T1000 (cell line): ENCODE measurements at places on chromosomes 5 and 9.

GRCh38 chr9:138044485-138045383 is 167.2 kb downstream of the CACNA1B start:
- DNase-seq: no peak

GRCh38 chr9:214648-215493 is at the start of gene DOCK8:
TSS of gene DOCK8 (plus strand) at chr9:214865. CDS start at chr9:214977, 112 bp downstream.
- DNase-seq: no peak

DNA sequence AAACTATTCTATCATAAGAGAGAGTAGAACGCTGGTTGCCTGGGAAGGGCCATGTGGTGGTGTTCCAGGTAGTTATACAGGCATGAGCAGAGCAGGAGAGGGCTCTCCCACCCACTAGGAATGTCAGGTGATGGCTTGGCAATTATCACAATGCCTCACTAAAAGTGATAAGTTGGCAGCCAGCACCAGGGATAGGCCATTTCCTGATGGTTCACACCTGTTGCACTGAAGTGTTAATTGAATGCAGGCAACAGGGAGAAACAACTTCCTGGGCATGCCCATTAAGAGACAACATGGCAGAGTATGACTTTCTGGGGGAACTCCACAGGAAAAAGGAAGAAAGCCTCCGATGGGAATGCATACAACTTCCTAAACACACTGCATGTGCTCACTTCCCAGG is 593.2 kb downstream of the ELAVL2 start:
- no peak for DNase-seq

GRCh38 chr9:134591082-134591571 is 50.5 kb upstream of the COL5A1 start:
- no peak for DNase-seq

DNA sequence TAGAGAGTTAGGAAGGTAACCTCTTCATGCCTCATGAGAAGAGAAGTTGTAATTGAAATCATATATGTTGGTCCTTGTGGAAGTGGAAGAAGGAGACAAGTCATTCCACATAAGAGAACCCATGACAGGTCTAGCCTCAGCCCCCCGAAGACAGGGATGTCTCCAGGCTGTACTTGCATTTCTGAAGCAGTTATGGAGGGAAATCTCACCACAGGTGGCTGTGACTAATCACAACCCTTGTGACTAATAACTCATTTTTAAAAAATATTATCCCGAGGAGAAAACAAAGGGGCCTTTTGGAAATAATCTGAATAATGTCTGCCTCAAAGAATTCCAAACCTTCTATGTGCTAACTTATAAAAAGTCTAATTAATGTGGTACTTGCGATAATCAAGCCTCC is 262.1 kb upstream of the RPS23 start:
- no peak for DNase-seq

- DNase-seq: no peak
Measured at GRCh38 chr9:125755340-125755739, 8.2 kb downstream of the PBX3 start.

GRCh38 chr5:78660401-78660800 is 11.8 kb upstream of the LHFPL2 start:
- no peak for DNase-seq

GRCh38 chr9:133854048-133854447 is 115.9 kb upstream of the SARDH start:
- DNase-seq: no peak

DNA sequence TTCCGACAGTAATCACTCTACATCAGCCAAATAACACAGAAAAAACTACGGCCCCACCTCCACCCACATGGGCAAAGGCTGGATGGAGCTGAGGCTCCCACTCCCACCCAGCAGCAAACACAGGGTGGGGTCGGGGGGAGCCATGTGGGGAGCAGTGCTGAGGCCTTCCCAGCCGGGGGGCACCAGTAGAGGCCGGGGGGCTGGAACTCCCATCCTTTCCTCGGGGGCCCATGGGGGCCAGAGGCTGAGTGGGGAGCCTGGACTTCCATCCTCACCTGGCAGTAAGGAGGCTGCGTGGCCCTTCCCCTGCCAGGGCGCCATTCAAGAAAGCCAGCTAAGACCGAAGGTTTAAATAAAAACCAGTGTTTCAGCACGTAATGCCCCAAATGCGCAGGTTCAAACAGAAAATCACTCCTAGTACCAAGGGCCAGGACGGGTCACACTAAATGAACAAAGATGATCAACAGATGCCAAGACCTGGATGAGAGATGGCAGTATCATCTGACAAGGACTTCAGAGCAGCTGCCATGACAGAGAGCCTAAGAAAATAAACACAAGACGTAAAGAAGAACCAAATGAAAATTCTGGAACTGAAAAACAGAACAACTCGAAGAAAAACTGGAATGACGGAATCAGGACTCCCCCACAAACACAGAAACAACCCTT is 9.4 kb downstream of the CCDC127 start:
- DNase-seq: no peak

DNA sequence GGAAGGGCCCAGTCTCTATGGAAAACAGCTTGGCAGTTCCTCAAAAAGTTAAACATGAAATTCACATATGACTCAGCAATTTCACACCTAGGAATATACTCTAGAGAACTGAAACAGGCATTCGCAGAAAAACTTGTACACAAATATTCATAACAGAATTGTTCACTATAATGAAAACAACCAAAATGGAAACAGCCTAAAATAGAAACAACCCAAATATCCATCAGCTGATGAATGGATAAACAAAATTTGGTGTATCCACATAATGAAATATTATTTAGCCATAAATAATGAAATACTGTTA is 4.8 kb upstream of the GPR150 start:
- DNase-seq: no peak

DNA sequence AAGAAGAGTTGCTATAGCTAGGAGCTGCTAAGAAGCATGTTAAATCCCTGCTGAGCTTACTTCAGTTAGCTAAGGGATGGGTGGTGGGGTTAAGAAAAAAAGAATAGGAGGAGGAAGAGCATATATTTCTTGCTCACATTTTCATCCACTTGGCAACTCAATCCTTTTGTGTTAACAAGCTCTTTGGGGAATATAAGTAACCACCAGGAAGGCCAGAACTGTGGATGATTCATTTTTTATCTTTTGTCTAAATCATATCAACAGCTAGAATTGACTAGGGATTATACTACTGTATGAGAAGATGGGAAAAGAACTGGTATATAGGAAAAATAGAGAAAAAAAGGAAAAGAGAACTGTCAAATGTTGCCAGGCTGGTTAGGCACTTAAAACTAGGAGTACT is 555.3 kb upstream of the ARRDC3 start:
- DNase-seq: no peak

DNA sequence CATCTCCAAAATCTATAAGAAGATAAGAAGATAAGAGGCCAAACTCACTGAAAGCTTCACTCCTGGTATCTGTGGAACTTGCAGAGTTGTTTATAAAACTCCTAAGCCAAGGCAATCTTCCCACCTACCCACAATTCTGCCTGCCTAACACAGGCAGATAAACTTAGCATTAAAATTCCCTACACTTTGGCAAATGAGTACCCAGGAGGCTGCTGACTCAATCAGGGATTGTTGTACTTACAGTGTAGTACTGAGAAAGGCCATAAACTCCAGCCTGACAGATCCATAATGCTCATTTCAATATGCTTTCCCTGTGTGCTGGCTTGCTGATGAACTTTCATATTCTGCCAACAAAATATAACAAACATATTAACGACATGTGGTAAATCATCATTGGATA is 725.2 kb downstream of the BRINP1 start:
- DNase-seq: no peak

GRCh38 chr5:78961743-78962142 is 23.4 kb downstream of the ARSB start:
- no peak for DNase-seq

DNA sequence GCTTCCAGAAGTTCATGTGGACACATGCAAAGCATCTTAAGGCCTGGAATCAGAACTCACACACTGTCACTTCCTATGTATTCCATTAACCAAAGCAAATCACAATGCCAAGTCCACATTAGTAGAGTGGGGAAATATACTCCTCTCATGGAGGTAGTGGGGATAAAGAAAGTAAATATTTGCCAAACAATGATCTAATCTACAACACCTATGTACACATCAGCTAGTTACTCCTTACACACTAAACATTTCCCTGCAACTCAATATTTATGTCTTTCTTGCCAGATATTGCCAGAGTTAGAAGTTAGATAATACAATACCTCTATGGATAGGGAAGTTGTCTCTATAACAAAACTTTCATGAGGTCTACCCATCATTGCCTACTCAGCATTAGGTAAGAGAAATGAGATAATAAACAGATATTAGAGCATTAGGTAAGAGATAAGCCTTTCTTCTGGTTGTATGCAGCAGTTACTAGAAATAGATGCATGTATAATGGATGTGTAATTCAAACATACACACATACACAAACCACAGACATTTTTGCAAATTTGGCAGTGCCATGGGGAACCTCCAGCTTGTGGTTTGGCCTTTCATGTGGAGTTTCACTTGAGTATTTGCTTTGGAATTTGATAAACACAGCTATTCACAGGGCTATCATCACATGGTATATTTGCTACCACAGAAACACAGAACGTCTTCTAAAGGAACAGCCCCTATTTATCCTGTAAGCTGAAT is 196.5 kb downstream of the TLE1 start:
- peak; percentile 52 for DNase-seq

GRCh38 chr9:95104980-95105379 is 212.5 kb downstream of the FANCC start:
- DNase-seq: no peak

DNA sequence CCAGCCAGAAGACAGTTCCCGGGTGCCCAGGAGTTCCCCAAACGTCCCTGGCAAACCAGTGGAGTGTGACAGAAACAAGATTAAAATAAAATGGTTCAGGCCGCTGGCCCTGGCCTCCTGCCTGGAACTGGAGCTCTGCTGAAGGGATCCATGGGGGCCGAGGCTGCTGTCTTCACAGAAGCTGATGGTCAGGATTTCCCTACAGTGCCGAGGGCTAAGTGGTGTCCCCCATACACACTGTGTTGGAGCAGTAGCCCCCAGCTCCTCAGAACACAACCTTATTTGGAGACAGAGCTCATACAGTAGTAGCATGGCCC is 55.9 kb downstream of the MRPL36 start:
- DNase-seq: no peak

GRCh38 chr5:66982056-66982387 is 214.6 kb downstream of the CD180 start:
- DNase-seq: no peak

DNA sequence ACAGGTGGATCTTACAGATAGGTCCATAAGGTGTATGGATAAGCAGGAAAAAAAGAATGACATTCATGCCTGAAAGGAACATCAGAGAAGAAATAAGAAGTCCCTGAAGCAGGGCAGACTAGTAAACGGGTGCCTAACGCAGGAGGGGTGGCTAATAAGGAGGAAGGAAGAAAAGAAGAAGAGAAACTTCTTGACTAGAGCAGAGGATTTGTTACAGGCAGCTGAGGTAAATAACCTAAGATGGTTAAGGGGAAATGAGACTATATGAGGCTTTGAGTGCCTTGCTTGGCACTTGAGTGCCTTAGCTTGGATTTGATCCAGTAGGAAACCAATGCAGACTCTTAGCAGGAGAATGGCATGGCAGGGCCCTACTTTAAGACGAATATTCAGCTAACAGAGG is 313.5 kb upstream of the PDE4D start:
- DNase-seq: no peak

- no peak for DNase-seq
Measured at GRCh38 chr5:124528838-124529237, 217.6 kb downstream of the ZNF608 start.

DNA sequence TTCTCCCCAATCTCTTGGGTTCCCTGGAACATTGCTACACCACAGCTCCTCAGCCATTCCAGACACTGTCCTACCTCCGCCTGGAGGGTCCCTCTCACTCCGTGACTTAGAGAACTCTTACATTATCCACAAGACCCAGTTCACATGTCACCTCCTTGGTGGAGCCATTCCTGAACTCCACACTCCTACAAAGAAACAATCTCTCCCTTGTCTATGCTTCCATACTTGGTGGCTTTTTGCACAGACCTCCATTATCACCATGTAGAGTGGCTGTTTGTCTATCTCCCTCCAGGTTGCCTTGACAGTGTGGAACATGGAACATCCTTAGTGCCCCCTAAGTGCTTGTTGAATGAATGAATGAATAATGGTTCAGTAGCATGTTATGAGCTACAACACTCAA is 105.9 kb downstream of the PAX5 start:
- no peak for DNase-seq

GRCh38 chr5:129905473-129906176 is 1.4 kb downstream of the CHSY3 start:
- no peak for DNase-seq

GRCh38 chr5:140988100-140988499 is 21.8 kb downstream of the PCDHAC2 start:
- no peak for DNase-seq

GRCh38 chr5:139810341-139811273 is 15.0 kb downstream of the PSD2 start:
- no peak for DNase-seq

DNA sequence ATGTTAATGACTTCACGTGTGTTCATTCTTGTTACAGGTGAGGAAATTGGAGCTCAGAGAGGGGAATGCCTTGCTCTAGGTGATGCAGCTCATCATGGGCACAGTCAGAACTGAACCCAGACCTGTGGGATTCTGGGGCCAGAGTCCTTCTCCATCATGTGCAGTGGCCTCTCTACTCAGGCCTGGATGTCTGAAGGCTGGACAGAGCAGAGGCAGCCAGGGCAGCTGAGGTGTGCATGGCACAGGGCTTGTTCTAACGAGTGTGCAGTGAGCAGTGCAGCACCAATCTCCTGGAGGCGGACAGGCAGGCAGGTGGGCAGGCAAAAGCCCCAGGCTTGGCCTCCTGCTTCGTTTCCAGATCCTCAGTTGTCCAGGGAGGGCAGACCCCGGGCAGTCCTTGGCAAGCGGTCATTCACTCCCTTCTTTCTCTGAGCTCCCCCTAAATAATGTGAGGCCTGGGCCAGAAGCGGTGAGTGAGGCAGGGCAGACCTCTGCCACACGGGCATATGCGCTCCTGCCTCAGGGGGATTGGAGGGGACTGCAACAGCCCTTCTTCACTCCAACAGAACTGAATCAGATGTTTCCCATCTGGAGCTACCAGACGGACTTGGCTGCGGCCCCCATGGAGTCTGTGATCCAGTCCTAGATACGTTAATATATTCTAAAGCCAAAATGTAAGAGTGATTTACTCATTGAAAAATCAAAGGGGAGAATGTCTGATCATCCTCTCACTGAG is 68.7 kb upstream of the FSTL4 start:
- no peak for DNase-seq
